ENCODE measurements at places on chromosomes 5 and 9.

DNA sequence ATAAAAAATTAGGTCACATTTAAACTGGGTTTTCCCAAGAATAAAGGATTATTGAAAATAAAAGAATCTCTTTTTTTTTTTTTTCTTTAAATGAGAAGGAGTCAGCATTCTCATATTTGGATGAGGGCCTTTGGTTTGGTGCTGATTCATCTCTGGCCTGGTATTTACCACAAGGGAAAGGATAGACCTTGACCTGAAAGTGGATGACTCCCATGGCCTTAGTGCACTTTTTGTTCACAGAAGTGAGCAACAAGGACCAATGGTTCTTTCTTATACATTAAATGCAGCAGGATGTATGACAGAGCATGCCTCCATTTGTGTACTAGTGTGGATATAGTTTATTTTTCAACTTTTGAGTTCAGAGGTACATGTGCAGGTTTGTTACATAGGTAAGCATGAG lies 6.9 kb downstream of the YTHDC2 start:
- DNase-seq: no peak

GRCh38 chr5:102313912-102314311 lies 17.8 kb upstream of the SLCO4C1 start:
- DNase-seq: no peak

DNA sequence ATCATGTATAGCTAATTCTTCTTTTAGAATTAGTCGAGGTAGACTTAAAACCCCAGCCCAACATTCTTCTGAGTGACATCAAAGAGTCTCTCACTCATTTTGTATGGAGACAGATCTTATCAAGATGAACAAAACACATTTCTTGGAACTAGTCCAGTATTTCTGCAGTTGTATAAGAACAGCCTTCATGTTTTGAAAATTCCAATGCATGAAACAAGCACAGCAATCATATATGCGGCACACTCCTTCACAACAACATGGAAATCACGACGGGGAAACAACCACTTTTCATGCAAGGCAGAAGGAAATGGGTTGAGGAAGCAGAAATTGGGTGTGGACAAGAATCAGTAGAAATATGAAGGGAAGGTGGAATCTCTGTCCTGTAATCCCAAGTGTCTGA lies 113.8 kb downstream of the PLK2 start:
- DNase-seq: no peak

DNA sequence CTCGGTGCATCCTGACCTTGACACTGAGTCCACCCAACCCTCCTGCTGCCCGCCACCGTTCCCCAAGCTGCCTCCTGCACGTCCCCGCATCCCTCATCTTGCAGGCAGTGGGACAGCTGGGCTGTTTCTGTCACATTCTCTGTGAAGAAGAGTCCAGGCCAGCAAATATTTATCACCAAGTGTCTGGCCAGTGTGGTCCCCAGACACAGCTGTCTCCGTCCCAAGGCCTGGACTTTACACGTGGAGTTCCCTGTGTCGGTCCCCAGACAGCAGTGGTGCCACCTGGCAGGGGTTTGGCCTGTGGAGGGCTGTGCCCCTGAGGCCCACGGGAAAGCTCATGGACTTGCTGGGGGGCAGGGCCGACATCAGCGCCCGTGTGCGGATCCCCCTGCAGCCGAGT lies 9.2 kb upstream of the SLC12A7 start:
- no peak for DNase-seq

- DNase-seq: no peak
Observed at GRCh38 chr5:138385660-138386059, 33.2 kb downstream of the KDM3B start.

- DNase-seq: no peak
Observed at GRCh38 chr5:134606726-134607125, 25.9 kb downstream of the SAR1B start.
